T-cell (primary cell): ENCODE measurements at places on chromosomes 1 and 21. TPM values are rescaled to one million over a fixed set of nuclear protein-coding genes. Genes with fewer than 3 reads are reported as not detected.

GRCh38 chr1:154186177-154186576 is 5.7 kb downstream of the TPM3 start:
- peak; percentile 64 for DNase-seq

DNA sequence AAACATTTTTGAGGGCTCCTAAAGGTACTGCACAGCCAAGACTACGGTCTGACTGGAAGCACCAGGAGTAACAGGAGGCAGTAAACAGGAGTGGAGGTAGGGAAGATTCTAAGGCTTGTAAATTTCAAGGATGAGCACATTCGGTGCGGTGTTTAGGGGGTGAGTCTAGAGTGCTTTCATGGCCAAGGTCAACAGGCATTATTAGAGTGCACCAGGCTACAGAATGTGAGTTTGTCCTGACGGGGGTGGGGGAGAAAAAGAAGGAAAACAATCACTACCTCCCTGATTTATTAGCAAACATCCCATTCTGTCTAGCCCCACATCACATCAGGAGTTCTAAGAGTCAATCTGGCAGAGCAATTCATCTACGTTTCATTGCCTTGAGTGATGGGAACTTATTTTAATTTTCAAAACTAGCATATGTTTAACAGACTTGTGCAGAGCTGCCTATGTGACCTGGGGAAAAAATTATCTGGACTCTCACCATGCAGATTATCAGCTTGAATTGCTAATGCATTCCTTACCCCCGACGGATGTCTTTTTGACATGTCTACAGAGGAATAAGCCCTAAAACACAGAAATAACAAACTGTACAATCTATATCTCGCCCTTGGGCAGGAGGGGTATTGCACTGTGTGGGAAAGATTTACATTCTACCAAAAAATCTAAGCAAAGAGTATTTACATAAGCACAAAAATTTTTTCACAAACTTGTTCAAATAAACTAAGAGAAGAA is 45.0 kb downstream of the APP start:
- no peak for DNase-seq

GRCh38 chr1:45097944-45098343 is 85.9 kb downstream of the UROD start:
- DNase-seq: no peak

GRCh38 chr1:215082532-215083382 is at the start of gene KCNK2:
TSS of gene KCNK2 (plus strand) at chr1:215082737. CDS start at chr1:215083386, 649 bp downstream.
- DNase-seq: no peak

DNA sequence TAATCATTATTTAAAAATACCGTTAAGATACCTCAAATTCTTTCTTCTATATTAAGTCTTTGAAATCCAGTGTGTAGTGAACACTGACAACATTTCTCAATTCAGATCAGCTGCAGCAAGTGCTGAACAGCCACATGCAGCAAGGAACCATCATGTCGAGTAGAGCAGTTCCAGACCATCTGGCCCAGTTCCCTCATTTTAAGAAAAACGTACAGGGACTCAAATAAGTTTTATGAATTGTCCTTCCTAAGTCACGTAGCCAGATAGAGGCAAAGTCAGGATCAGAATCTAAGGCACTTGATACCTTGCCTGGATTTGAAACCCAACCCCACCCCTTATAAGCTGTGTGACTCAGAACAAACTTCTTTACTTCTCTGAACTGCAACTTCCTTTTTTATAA is 132.4 kb downstream of the PROX1 start:
- no peak for DNase-seq

DNA sequence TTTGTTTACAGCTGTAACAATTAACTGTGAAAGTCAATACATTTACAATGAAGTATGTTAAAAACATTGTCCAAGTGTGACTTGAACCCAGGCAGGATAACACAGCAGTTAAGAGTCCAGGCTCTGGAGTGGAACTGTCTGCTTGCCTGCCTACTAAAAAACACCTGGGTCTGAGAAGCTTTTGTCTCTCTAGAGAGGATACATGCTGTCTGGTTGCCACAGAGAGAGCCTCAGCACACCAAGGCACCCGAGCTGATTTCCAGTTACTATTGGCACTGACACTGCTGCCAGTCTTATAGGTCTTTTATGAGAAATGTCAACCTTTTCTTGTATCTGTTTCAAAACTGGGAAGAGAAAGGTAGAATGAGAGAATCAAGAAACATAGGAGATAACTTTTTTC is 20.2 kb upstream of the RALGPS2 start:
- DNase-seq: no peak

GRCh38 chr1:20612221-20612746 is 21.0 kb upstream of the PINK1 start:
- DNase-seq: no peak

DNA sequence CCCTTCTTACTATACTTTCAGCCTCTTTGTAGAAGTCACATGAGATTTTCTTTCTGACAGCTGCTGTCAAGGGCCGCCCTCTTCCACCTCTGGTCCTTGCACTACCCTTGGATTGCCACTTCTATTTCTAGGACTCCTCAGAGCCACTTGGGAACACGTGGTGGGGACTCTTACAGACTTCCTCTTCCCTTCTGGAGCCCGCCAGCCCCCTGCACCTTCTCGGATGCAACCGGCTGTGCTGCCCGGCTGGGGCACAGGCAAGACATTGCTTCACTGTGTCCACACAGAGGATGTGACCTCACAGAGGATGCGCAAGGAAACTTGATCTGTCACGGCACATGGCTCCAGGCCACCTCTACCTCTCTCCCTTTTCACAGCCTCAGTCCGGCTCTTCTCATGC is 2.4 kb upstream of the IKBKE start:
- DNase-seq: no peak

- no peak for DNase-seq
Observed at GRCh38 chr1:80961464-80962190, 839.1 kb upstream of the ADGRL2 start.

DNA sequence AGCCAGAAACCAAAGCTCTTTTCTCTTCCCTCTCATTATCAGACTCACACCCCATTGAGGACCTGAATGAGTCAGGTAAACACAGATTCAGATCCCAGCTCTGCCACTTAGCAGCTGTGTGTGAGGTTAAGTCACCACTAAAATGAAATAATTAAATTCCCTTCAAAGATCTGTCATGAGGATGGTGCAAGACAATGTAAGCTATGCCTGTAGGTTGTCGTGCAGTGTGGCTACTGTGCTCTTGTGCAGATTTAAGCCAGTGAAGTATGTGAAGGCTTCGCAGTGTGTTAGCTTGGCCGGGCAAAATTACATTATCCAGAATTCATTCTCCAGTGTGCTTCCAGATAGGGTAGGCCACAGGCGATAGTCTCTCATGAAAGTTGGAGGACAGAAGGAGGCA is 13.6 kb downstream of the UBL4B start:
- no peak for DNase-seq

DNA sequence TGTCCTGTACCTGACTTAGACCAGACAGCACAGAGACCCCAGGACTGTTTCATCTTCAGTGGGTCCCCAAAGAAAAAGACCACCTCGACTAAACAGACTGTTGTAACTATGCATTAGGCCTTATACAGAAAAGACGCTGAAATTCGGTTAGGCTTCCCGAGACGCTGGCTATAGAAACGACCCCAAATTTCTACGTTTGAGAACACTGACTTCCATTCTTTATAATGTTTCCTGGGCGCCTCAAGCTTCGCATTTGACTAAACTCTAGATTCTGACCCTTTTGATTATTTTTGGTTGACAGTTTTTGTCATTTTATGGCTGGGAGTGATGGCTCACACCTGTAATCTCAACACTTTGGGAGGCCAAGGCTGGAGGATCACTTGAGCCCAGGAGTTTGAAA is 986 bp upstream of the TRAPPC10 start:
- no peak for DNase-seq

GRCh38 chr1:50985094-50985493 is 15.0 kb downstream of the CDKN2C start:
- DNase-seq: no peak

DNA sequence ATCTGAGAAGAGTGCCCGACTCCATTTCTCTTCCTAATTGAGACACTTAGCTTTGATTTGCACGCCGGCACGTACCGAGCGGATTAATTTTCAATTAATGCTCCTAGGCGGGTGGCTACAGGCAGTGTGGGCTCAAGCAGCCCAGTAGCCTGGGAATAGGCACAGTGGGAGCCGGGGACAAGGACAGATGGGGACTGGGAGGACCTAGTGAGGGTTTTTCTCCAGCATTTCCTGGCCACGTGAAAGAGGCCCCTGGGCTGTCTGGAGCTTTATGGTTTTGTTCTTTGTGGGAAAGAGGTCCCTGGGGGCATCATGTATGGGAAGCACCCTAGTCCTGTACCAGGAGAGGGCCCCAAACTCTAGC is 78.6 kb upstream of the CSF3R start:
- DNase-seq: no peak

DNA sequence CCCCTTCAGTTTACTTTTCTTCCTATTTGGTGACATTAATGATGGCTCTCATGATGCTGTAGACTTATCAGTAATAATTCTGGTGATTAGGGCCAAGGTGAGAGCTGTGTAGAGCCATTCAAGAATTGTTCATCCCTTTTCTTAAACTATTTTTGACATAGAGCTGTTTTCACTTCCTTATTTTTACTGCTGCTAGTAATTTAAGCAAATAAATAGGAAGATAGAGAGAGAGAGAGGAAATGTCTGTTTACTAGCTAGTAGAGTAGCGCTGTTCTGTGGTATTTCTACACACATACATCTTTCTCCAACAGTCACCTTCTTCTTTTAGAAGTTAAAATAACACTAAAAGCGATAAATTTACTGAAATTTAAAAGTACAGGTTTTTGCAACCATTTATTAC is 678.0 kb upstream of the ZP4 start:
- no peak for DNase-seq

GRCh38 chr1:159892944-159893343 is 7.0 kb downstream of the CFAP45 start:
- no peak for DNase-seq

DNA sequence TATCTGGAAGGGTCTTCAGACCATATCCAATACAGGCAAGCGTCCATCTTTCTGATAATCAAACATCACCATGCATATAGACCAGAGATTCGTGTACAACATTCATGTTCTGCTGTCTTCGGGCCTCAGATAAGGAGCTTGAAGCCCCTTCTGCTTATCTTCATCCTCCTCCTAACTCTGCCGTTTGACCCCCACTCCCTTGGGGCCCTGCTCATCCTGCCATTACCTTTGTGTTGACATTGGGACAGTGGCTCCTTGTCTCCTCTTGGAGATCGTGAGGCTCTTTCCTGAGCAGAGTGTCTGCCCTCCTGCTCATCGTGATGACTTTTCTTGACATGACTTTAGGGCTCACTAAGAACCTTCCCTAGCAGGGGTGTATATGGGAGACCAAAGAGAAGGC is 37.3 kb downstream of the ACTL8 start:
- DNase-seq: no peak

GRCh38 chr1:10712568-10713362 is 83.7 kb downstream of the CASZ1 start:
- DNase-seq: no peak

GRCh38 chr1:111236806-111237205 is 9.3 kb downstream of the CHI3L2 start:
- DNase-seq: no peak

GRCh38 chr1:157948312-157949073 is 45.0 kb upstream of the KIRREL1 start:
- DNase-seq: no peak

DNA sequence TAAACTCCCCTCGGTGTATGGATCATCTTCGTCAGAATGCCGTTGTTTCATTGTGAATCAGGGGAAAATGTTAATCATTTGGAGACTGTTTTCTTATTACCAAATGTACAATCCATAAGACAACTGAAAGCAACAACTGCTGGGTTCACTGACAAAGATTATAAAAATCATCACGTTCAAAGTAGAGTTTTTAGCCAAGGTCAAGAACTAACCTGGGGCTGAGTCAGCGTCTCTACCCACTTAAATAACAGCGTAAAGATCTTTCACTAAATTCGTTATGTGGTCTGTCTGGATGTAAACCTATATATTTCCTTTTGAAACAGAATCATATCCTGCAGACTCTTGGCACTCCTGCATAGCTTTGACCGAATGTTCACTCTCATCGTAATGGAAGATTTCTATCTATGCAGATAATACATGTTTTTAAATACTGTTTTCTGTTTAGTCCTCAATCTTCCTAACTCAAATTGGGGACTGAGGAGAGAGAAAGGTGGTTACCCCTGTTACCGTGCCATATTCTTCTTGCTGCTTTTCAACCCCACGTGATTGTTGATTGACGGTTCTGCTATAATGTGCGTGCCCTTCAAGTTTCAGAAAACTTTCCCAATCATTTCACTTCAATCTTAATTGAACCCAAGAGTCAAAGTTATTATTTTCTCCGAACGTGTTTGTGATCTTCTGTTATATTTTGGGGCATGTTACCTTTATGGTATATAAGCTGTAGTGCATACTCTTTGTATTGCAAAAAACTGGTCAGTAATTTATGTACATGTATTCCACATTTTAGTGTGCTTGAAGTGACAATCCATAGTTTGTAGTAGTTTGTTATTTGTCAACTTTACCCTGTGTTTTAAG is 15.6 kb upstream of the NCMAP start:
- DNase-seq: no peak

DNA sequence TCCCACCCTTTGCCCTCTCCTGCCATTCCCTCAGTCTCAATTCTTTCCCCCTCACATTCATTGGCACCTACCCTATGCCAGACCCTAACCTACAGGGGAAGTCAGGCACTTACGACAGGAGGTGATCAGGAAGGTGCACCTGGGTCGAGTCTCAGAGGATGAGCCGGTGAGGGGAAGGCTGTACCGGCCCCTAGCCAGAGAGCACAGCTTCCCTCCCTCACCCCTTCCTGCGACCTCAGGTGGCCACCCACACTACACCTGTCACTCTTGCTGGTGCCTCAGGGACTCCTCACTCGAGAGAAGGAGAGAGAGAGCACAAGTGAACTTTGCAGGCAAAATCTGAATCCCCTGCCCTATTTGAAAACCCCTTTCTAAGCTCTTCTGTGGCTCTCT is 1.7 kb upstream of the MYOM3 start:
- no peak for DNase-seq

- DNase-seq: no peak
Observed at GRCh38 chr1:180229483-180230415, at the start of gene LHX4. TSS of gene LHX4 (plus strand) at chr1:180230264. CDS start at chr1:180230530, 266 bp downstream.

DNA sequence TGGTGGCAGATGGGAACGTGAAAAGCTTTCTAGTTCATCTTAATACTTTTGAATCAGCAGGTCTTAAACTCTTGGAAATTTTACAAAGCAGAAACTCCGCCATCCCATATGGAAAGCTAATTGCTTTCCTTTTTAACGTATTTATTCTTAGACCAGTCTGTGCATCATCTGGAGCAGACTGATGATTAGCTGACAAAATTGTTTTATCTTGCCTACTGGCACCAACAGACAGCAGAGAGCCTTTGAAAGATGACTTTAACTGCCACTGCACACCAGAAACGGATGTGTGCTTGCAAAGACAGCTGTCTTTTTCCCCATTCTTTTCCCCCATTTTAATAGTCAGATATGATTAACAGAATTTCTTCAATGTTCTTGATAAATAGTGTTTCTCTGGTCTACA is 97.0 kb downstream of the PLD5 start:
- DNase-seq: no peak

The TLR5 gene
- 8.0 TPM for total RNA-seq

The PTGS2 gene
- total RNA-seq: 0.38 TPM

The SPATA17 gene
- not detected for total RNA-seq

The AMY2A gene
- total RNA-seq: not detected

The POU3F1 gene
- total RNA-seq: 0.72 TPM

The SYT2 gene
- not detected for total RNA-seq

The SPRR1B gene
- total RNA-seq: not detected

The CA14 gene
- not detected for total RNA-seq

The LGR6 gene
- 1.8 TPM for total RNA-seq

The IVL gene
- not detected for total RNA-seq

The EFCAB7 gene
- total RNA-seq: 7.1 TPM

The KCNC4 gene
- 13.8 TPM for total RNA-seq

The USP48 gene
- total RNA-seq: 65.8 TPM

The RRP1 gene
- 30.8 TPM for total RNA-seq

The OPRD1 gene
- total RNA-seq: not detected
